ENCODE measurements at places on chromosomes 16 and 17. TPM values are rescaled to one million over a fixed set of nuclear protein-coding genes. Genes with fewer than 3 reads are reported as not detected.

The DHX58 gene
- 23.8 TPM for total RNA-seq

The CACNA1H gene
- 0.61 TPM for total RNA-seq

The CDH15 gene
- 0.19 TPM for total RNA-seq

The AGRP gene
- 0.09 TPM for total RNA-seq

The FBXO39 gene
- 0.09 TPM for total RNA-seq

The HOXB3 gene
- 1.5 TPM for total RNA-seq

The TBC1D3 gene
- total RNA-seq: not detected

The CCT6B gene
- total RNA-seq: 1.3 TPM
